Anterior cingulate cortex (tissue), 58 donors: ENCODE measurements at places on chromosomes 7 and 10.

- DNase-seq, result no peak
Measured at GRCh38 chr7:115116773-115117715, 195.2 kb downstream of the MDFIC start.

GRCh38 chr7:149474309-149475120, 13.7 kb upstream of the ZNF777 start:
- no peak for DNase-seq

DNA sequence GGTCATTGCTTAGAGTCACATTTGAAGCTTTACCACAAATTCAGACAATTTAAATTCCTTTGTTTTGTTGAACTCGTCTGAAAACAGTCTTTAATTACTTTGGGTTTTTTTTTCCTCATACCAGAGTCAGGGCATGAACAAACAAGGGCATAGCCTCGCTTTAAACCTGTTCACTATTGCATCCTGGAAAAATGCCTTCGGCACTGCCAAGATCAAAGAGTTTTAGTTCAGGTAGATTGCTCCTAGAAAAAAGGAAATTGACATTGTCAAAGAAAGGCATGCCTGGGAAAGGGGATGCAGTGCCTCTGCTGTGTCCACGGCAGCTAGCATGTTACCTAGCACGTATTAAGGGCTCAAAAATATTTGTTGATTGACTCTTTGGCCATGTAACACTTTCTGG, 235.1 kb downstream of the ARHGAP21 start:
- no peak for DNase-seq

- DNase-seq, result no peak
Measured at GRCh38 chr10:79084012-79084971, 15.5 kb downstream of the ZMIZ1 start.

DNA sequence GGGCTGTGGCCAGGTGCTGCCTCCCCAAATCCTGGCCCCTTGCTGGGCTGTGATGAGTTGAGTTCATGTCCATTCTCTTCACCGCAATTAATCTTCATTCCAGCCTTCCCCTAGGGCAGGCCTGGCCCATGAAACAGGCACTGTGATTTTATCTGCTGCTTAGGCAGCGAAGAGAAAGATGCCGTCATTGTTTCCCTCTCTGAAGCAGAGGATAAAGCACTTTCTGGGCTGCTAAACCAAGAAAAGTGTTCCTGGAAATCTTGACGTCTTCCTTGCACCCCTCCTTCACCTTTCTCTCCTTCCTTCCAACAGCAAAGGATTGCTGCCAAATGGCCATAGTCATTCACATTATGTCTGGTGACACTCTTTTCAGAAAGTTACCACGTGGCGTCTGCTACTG, 265.9 kb downstream of the ZEB1 start:
- DNase-seq, result no peak

DNA sequence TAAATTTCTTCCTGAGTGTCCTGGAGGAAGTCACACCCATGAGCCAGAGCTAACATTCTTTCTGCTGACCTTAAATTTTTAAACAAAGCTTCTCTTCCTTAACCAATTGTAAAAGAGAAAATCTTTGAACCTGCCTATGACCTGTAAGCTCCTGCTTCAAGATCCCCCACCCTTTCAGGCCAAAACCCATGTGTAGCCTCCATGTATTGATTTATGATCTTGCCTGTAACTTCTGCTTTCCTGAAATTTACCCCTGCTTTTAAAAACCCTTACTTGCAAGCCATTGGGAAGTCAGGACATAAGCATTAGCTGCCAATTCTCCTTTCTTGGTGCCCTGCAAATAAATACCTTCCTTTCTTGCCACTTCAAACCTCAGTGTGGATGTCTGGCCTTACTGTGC, 68.5 kb upstream of the HECTD2 start:
- no peak for DNase-seq

- DNase-seq, result no peak
Measured at GRCh38 chr7:150877536-150877935, 25.2 kb downstream of the AOC1 start.

- no peak for DNase-seq
Measured at GRCh38 chr10:6012121-6012905, 35.0 kb upstream of the IL15RA start.

DNA sequence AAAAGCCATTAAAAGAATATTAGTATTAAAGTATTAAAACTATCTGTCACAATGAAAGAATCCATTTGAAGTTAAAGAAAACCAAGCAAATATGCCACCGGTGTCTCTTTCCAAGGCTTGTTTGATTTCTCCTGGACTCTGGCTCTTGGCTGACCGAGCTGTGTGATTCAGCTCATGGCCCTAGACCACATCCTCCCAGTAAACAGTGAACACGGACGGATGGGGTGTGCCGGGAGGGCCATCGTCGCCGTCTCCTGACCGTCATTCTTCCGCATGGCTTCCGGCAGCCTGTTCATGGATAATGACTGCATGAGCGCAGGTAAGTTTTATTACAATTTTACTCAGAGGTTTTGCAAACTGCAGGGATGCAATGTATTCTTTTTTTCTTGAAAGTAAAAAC, 218.5 kb downstream of the DNAJB6 start:
- DNase-seq, result no peak

DNA sequence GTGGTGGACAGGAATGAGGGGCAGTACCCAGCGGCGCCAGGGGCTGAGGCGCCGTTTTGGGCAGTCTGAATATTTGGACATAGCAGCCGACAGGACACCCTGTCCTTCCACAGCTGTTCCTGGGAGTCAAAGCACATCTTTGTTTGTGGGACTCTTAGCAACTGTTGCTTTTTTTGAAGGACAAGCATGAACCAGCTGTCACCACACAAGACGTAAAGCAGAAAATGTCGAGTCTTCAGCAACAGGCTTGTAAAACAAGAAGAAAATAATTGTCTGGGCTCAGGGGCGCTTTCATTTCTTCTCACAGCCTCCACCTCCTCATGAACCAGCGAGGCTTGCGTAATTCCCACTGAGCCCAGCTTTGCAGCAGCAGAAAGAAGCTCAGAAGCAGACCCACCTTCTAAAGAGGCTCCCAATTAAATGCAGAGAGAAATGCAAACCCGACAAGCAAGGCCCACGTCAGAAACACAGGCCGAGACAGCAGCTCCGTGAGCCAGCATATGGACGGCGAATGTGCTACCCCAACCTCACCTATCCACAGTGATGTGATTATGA, 68.9 kb upstream of the DNAAF5 start:
- DNase-seq, result no peak

GRCh38 chr7:55050281-55050680, 31.5 kb downstream of the EGFR start:
- no peak for DNase-seq

GRCh38 chr10:109914966-109915365, 8.3 kb downstream of the XPNPEP1 start:
- DNase-seq, result no peak

- no peak for DNase-seq
Measured at GRCh38 chr7:111832174-111832573, 269.9 kb upstream of the IMMP2L start.

- DNase-seq, result no peak
Measured at GRCh38 chr7:44058759-44059218, 6.6 kb downstream of the PGAM2 start.

GRCh38 chr10:132447446-132448247, 50.6 kb downstream of the PWWP2B start:
- no peak for DNase-seq

DNA sequence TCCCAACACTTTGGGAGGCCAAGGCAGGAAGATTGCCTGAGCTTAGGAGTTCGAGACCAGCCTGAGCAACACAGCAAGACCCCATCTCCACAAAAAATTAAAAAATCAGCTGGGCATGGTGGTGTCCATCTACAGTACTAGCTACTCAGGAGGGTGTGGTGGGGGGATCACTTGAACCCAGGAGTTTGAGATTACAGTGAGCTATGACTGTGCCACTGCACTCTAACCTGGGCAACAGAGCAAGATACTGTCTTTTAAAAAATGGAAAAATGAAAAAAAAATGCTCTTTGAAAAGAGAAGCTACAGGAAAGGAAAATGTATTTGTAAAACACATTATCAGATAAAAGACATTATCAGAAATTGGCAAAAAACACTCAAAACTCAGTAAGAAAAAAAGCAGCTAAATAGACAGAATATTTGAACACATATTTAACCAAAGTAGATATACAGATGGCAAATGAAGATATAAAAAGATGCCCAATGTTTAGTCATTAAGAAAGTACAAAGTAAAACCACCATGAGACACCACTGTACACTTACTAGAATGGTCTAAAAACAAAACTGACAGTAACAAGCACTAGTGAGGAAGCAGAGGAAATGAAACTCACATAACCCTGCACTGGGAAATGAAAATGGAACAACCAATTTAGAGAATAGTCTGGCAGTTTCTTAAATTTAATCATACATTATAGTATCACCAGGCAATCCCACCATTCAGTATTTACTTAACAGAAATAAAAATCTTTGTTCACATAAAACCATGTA, 40.5 kb downstream of the NRBF2 start:
- DNase-seq, result no peak

DNA sequence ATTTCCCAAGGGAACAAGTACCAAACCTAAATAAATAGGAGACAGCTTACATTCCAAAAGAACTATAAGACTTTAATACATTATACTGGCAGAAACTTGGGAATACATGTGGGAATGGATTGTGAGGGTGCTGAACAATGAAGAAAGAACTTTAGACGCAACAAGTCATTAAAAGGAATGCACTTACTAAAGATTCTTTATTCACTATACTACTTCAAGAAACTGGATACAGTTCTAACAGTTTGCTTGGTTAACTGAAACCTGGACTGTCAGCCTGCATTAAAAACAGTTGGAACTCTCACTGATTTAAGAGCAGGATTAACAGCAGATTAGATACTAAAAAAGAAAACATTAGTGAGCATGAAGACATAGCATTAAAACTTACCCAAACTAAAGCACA, 12.0 kb downstream of the CACUL1 start:
- DNase-seq, result no peak

GRCh38 chr7:91778416-91778815, 102.1 kb downstream of the MTERF1 start:
- no peak for DNase-seq

DNA sequence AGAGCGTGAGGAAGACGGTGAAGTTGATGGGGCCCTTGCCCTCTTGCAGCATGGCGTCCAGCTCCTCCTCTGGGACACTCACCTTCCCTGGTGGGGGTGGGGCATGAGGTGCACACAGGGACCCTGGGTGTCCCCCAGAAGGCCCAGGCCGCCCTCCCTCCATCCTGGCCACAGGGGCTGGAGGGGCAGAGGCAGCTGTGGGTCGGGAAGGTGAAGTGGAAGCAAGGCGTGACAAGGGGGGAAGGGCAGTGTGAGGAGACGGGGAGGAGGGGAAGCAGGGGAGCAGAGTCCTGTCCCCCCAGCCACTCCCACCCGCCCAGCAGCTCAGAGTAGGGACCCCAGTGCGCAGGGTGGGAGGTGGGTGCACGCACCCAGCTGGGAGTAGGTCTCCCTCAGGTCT, 791 bp downstream of the MYL7 start:
- no peak for DNase-seq

- DNase-seq, result peak; percentile 11
Measured at GRCh38 chr10:71623098-71623985, 96.2 kb downstream of the C10orf105 start.

DNA sequence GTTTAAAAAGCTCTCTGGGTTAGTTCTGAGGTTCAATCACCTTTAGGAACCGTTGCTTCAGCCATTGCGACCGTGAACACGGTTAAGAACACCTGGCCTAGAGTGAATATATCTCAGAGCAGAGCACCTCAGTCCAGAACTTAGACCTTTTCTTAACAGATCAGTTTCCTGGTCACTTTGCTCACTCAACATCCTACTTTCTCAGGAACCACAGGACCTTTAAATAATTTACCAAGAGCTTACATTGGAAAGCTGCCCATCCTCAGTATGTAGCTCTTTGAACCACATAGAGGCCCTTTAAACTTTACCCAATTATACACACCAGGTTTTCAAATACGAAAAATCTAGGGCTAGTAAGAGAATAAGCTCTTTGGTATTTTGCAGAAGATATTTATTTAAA, 153.2 kb downstream of the NRBF2 start:
- no peak for DNase-seq

DNA sequence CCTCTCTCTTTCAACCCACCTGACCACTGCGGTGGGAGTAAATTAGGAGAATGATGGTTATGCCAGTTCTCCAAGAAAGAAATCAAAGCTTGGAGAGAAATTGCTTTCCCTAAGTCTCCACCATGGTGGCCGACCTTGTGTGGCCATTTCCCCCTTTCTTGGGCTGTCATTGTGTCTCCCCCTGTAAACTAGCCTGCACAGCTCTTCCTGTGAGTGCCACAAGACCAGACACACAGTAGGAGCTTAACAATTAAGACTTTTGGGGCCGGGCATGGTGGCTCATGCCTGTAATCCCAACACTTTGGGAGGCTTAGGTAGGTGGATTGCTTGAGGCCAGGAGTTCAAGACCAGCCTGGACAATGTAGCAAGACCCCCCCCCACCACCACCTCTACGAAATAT, 18.9 kb upstream of the LIMK1 start:
- DNase-seq, result no peak

DNA sequence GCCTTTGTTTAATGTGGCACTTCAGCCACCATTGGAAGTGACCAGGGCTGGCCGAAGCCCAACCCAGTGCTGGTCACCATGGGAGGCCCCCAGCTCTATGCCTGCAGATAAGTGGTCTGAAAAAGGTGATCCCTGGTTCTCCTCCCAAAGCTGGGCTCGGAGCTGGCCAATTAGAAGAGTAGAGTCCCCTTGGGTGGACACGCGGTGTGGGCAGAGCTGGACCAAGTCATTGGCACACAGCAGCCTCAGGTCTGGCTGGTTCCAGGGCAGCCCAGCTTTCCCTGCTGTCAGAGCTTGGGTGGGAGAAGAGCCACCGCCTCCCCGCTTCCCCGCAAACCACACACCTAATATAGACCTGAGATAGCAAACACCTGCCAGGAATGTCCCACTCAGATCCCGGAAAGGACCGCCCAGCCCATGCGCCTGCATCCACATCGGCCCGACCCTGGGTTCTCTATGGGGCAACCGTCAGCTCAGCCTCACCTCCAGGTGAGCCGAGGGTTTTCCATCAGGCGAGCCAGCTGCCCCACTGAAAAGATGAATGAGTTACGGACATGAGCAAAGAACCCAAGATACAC, 84.3 kb downstream of the TCERG1L start:
- no peak for DNase-seq

DNA sequence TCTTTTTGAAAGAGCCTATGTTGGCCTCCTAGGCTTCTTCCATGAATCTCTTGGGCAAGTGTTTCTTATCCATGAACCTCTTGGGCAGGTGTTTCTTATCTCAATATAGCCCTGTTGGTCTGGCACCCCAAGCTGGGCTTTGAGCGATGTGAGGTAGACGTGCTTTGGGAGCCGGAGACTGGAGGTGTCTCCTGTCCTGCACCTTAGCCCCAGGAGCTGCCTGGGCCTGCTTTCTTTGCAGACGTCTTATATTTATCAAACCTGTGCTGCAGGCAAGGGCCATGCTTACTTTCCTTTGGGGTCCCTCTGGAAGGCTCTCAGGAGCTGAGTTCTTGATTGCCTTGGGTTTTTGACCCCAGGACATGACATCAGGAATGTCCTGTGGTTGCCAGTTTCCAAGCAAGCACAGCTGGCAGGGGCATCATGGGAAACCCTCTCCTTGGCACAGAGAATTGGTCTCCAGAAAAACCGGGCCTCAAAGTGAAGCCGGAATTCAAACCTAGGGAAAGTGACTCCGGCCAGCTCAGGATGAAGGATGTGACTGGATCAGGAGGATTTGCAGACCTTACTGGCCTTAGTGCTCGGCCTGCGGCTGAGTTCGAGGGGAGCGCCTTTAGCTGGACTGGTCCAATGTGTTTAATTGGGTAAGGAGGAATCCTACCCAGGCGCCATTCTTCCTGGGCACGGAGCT, 2.8 kb downstream of the JAKMIP3 start:
- no peak for DNase-seq
